ENCODE measurements at places on chromosomes 6 and 20. TPM values are rescaled to one million over a fixed set of nuclear protein-coding genes. Genes with fewer than 3 reads are reported as not detected.

Gene PARD6B
- total RNA-seq: 0.28 TPM

Gene ULBP3
- total RNA-seq: 14.9 TPM

Gene MAS1
- total RNA-seq: not detected

GRCh38 chr20:58090161-58090560 lies 138.3 kb downstream of the ANKRD60 start:
- DNase-seq: no peak

DNA sequence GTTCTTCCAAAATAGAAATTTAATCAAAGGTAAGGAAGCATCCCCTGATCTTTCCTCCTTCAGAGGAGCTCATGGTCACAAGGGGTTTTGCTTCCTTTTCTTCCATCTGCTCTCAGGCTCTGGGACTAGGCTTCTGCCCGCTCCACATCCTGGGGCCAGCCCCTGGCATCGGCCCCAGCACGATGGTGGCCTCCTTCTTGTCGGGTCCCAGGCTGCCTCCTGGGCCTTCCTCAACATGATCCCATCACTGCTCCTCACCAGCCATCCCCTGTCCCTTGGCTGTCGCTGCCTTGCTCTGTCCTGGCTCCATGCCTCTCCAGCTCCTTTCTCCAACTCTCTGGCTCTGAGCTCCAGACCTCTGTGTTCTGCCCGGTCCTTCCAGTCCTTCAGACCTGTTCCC lies 4.1 kb downstream of the PHACTR3 start:
- DNase-seq: no peak

DNA sequence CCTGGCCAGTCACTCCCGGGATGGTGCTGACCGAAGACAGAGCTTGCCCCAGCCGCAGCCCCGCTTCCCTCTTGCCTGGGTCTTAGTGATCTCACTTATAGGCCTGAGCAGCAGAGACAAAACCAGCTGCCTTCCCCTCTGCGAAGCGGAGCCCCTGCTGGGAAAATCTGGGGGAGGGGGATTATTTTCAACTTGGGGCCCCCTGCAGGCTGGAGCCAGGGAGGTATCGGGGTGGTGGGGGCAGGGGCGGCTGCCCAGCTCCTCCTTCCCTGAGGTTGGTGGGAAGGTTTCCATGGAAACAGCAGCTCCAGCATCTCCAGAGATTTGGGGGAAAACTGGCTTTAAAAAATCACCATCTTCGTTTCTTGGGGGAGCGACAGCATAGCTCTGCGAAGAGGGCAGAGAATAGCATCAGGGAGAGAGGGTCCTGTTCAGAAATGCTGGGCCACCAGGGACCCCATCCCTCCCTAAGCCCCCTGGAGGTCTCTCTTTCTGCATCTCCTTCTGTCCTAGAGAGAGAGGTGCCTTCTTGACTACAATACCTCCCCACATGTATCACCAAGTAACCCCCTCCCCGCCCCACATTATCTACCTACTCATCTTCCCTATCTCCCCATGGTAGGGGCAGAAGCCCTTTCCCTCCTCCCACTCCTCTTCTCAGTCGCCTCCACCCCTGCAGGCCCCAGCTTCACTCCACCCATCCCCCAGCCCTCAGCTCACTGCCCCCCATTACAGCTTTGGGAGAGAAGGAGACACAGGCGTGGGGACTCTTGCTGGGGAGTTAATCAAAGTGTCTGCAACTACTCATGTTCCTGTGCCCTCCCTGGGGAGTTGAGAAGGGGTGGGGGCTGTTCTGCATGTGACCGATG lies 88.4 kb upstream of the CCDC167 start:
- DNase-seq: no peak

All from dermis blood vessel endothelial cell (primary cell).